ENCODE measurements at places on chromosomes 13 and 19.

- no peak for DNase-seq
Measured at GRCh38 chr19:18392926-18393325, 4.5 kb downstream of the LRRC25 start.

DNA sequence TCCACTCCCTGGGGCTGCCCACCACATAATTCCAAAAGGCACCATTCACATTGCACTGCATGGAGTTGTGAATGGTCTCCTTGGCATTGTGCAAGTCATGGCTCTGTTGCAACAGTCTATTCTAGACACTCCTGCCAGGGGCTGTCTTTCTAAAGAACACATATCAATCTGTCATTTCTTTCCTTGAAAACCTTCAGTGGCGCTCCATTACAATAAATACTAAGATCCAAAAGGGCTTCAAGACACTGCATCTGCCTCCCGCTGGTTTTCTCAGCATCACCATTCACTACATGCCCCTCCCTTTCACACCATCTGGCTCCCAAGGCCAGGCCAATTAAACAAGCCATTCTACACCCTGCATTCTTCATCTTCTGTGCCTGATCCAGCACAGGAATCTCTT is 32.2 kb upstream of the TM9SF2 start:
- no peak for DNase-seq

GRCh38 chr19:49229416-49229815 is 71.8 kb downstream of the TRPM4 start:
- no peak for DNase-seq

DNA sequence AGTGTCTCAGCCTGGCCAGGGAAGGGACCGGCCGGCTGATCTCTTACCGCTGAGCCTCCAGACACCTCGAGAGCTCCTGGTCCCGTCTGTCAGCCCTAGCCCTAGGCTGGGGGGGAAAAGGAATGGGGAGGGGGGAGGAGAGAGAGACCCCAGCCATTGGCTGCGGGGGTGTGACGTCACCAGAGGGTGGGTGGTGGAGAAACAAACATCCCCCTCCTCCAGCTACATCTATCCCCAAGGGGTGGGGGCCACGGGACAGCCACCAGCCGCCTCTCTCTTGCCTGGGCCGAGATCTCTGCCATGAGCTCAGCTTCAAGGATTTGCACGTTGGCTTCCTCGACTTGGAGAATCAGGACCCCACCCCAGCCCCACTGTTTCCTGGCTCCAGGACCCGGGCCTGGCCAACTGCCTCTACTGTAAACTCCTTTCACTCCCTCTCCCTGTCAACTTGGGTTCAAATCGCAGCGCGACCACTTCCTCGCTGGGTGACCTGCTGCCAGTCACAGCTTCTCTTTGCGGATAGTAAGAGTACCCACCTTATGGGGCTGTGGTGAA is at the start of gene PRX:
TSS of gene PRX (minus strand) at position 88 of the 555 bp plus-strand sequence. CDS start 5,446 bp downstream, outside the sequence.
- DNase-seq: peak; percentile 31

- no peak for DNase-seq
Measured at GRCh38 chr19:34348899-34349487, 16.0 kb upstream of the GPI start.

- DNase-seq: no peak
Measured at GRCh38 chr13:67964986-67965385, 734.9 kb upstream of the PCDH9 start.

All from Right ventricle myocardium superior (tissue), 1 donor.